ENCODE measurements at places on chromosomes 13 and 19.

DNA sequence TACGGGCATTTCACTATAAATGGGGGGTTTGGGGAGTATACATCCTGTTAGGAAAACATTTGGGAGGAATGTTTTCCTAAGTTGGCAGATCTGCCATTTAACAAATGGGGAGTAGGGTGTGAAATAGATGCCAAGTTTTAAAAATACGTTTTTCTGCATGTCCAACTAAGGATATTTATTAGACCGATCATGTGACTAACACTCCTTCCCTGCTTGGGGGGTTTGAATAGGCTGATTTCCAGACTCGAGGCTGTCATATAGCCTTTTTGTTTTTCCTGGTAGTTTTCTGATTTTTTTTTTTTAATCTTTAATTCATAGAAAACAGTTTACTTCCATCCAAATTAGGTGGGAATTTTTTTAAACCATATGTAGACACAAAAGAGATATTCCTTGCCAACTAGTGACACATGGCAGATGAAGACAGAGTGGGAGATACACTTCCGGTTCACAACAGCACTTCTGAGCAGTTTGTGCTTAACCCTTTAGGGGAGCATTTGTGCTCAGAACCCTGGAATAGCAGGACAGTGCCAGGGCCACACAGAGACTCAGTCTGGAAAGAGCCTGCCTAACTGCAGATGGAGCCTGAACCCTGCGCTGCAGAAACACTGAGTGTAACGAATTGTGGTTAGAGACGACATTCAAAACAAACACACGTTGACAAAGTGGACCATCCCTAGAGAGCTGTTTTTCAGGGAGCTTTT, 5.6 kb upstream of the GATAD2A start:
- DNase-seq = no peak

DNA sequence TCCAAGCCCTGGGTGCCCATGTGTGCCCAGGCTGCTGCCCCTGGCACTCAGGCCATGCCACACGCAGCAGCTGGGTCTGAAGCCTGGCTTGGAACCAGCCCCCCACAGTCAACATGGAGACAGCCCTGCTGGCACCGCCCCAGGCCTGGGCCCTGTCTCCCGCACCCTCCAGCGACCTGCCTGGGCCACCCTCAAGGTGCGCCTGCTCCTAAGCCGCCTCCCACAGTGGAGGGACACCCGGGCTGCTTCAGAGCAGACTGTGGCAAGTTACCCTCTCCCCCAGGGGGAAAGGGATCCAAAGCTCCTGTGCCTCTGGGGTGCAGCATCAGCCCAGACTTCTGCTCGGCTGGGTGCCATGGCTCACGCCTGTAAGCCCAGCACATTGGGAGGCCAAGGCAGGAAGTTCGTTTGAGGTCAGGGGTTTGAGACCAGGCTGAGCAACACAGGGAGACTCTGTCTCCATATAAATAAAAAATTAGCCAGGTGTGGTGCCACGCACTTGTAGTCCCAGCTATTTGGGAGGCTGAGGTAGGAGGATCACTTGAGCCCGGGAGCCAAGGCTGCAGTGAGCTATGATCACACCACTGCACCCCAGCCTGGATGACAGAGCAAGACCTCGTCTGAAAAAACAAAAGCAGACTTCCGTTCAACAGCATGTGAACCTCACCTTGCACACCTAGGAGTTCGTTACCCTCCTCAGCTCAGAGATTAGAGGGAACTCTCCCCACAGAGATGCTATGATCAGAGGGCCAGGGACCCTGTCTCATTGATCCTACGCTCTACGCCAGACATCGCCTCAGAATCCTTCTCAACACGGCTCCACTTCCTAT, 15.6 kb downstream of the ELL start:
- DNase-seq = no peak

DNA sequence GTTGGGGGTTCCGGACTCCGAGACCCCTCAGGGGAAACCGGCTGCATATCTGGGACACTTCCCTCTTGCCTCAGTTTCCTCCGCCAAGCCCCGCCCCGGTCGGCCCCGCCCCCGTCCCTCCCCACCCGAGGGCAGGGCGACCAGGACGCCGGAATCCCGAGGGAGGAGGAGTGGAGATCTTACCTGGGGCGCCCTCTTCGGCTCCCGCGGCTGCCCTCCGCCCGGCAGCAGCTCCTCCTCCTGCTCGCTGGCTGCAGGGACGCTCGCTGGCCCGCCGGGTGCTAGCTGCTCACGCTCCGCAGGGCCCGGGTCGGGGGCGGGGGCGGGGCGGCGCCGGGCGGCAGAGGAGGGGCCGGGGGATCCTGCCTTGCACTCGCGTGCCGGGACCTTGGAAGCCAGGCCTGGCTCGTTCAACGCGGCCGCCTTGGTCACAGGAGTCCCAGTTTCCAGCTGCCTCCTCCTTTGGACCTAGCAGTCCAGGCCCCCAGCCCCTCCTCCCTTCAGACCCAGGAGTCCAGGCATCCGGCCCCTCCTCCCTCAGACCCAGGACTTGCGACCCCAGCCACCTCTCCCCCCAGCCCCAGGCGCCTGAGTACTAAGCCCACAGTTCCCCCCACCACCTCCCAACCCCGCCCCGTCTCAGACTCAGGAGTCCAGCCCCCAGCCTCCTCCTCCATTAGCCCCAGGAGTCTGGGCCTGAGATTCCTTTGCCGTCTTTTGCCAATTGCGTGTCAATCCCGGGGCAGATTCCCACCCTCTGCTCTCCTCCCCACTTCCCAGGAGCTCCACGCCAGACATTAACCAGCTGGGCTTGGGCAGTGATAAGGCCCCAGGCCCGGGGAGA, at the start of gene NTF4:
NTF4 (minus strand) TSS at position 51 of the 844 bp plus-strand sequence. CDS start 2,821 bp downstream, outside the sequence.
- DNase-seq = no peak

- no peak for DNase-seq
Measured at GRCh38 chr13:50226515-50227155, 211.4 kb downstream of the KCNRG start.

DNA sequence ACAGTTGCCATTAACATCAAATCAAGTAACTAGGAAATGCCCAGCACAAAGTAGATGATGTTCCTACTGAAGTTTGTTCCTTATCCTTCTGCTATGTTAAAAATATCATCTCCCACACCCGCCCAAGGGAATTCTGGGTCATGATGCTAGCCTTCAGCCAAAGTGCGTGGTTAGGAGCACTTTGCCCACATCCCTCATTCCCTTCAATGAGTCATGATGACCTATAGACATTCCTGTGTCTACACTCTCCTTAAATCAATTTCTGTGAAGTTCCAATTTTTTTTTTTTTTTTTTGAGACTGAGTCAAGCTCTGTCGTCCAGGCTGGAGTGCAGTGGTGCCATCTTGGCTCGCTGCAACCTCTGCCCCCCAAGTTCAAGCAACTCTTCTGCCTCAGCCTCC, 17.0 kb downstream of the RXFP2 start:
- DNase-seq = no peak

DNA sequence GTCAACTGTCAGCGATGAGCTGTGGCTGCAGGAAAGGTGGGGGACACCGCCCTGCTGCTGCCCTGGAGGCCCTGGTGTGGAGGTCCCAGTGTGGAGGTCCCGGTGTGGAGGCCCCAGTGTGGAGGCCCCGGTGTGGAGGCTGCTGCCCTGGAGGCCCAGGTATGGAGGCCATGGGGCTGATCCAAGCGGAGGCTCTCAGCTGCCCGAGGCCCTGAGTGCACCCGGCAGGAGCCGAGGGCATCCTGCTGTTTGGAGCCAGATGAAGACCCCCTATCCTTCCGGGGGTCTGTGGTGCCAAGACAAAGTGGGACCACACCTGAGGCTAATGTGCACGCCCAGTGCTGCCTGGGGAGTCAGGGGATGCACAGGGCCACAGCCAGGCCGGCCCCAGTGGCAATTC, 210.4 kb upstream of the SOX1 start:
- DNase-seq = no peak

GRCh38 chr19:43526884-43527859, at the start of gene ETHE1:
Gene ETHE1 (minus strand): TSS chr19:43527201. CDS start chr19:43527177, 24 bp downstream.
- peak; percentile 62 for DNase-seq

DNA sequence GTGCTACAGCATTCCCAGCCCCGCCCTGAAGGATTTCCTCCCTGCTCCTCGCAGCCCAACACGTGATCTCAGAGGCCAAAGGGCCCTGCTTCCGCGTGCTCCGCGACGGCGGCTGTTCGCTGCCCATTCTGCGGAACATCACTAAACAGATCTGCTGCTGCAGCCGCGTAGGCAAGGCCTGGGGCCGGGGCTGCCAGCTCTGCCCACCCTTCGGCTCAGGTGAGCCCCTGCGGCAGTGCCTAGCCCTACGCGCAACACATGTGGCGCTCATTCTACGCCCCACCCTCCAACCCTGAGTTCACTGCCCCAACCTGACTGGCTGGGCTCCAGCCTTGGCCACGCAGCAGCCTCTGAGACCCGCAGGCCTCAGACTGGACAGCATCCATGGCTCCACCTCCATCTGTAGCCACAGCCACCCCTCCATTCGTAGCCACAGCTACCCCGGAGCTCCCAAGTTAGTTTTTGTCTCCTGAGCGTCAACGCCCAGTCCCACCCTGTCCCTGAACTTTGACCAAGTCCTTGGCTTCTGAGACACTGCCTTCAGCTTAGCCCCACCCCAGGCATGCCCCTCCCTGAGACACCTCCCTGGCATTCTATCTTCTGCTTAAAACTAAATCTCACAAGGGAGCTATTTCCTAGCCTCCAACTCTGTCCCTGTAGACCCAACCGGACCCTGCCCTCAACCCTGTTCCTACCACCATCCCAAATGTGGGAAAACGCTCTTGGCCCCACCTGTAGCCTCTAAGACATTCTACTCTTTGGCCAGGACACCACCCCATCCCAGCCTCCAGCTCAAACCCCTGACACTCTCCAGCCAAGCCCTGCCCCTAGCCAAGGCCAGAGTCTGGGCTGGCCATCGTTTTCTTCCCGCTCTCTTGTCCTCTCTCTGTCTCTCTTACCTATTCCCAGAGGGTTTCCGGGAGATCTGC, 6.4 kb downstream of the LTBP4 start:
- DNase-seq = no peak

- peak; percentile 62 for DNase-seq
Measured at GRCh38 chr19:55580628-55581144, at the start of gene ZNF579. Gene ZNF579 (minus strand): TSS chr19:55580848. CDS start chr19:55579639, 1,209 bp downstream.

- no peak for DNase-seq
Measured at GRCh38 chr13:110343241-110343865, 36.3 kb downstream of the COL4A2 start.

DNA sequence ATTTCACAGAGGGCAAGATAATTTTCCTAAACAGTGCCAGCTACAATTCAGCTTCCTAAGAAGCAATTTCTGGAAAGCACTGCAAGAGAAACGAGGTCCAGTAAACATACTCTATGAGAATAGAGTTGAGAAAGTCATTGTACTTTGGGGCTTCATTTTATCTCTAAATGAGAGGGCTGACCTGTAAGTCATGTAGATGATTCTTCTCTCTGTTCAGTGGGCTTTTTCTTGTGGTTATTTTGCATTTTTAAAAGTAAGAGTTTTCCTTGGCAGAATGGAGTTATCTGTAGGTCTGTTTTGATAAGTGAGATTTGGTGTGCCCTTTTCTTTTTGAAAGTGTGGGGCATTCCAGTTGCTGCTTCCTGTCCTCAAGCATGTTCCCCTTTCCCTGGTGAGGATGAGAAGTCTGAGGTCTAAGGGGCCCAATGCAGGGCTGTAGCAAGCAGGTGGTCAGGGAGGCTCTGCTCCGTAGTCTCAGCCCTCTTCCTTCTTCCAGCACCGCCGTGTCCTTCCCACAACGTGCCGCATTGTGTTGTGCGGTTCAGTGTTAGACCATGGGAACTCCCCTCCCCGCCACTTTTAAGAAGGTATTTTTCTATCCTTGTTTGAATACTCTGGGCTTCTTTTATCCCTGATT, 86.3 kb downstream of the ARHGEF7 start:
- no peak for DNase-seq

- DNase-seq = peak; percentile 34
Measured at GRCh38 chr19:47280183-47280797, 5.6 kb downstream of the INAFM1 start.

DNA sequence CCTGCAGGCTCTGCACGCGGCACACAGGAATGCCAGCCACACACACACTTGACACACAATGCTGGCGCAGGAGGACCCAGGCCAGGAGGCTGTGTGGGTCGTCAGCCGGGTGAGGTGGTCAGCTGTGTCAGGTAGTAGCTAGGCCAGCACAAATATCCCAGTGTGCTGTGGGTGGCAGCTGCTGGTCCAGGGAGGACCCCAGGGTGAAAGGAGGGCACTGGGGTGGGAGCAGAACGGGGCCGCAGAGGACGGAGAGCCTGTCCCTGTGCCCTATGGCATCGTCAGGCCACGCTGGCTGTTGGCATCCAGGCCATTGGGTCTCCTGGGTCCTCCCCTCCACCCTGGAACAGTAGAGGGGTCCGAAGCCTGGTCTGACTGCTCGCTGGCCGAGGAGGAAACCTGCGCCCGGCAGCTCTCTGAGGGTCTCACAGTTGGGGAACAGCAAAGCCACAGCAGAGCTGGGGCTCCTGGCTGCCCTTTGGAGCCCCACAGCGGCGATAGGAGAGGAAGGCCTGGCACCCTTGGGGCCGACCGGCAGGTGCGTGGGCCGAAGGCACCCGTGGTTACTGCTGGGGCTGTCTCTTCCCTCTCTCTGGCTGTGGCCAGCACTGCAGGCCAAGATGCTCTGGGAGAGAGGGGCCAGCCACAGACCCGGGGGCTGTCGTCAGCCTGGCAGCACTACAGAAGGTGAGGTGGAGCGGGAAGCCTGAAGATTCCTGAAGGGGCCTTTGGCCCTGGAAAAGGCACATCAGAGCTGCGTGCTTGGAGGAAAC, 27.3 kb downstream of the C13orf46 start:
- no peak for DNase-seq

DNA sequence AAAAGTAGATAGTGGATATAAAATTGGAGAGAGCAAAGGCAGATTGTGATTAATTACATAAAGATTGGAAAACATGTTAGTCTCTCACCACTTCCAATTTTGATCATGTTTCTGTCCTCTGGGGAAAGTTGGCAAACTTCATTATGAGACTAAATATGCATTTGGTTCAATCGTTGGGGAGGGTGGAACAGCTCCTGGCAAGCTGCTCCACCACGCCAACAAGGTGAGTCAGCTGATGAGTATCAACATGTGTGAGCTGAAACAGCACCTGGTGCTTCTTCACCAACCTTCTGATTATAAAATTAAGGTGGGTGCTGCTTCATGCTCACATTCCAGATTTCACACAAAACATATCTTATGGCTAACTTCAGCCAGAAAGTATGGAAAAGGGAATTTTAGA, 1784.6 kb downstream of the SLITRK5 start:
- DNase-seq = no peak

GRCh38 chr13:105827111-105827809, 708.2 kb downstream of the EFNB2 start:
- DNase-seq = no peak

DNA sequence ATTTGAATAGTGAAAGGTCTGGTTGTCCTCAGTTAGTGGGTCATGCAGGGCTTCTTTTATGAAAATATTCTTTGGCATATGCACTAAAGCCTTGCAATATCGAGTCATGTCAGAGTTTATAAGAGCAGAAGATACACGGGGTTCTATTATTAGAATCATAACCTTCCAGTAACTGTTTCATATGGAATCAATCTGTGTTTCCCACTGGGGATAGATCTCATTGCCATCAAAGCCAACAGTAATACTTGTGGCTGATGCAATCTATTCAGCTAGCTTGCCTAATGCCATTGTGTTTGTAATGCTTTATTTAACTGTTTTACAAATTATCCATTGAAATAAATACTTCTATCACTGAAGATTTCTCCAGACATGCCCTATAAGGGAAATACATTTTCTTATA, 746.9 kb upstream of the PCDH9 start:
- DNase-seq = no peak

- no peak for DNase-seq
Measured at GRCh38 chr19:485583-486236, 10.6 kb upstream of the MADCAM1 start.

Measured in CD8-positive, alpha-beta memory T cell (primary cell).